AG08395 (cell line): ENCODE measurements at places on chromosomes 2 and 18.

DNA sequence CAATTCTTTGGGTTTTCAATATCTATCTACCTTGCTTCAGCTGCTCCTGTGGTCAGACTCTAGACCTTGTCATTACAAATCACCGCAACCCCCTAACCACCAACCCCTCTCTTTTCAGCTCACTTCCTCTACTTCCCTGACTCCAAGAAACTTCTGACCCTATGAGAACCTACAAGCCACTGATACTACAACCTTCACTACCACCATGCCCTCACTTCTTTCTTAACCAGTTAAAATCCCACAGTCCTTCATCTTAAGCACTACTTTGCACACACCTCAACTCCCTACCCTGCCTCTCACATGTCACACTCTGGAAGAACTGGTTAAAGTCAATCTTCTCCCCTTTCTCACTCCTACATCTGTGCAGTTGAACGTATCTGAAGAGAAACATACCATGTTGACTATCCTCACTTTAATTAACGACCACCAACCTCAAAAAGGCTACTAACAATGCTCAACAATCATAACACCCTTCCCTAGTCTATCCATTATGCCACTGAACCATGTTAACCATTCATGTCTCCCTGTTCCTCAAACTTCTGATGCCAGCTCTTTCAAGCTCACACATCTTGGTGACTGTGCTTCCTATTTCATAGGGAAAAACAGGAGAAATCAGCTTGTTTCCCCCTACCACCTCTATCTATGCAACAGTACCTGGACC lies 12.6 kb downstream of the EIF2AK3 start:
- no peak for DNase-seq

GRCh38 chr2:25596516-25597244 lies 76.7 kb downstream of the DTNB start:
- no peak for DNase-seq

- DNase-seq: no peak
Observed at GRCh38 chr2:78979380-78980151, 45.9 kb upstream of the REG3G start.

DNA sequence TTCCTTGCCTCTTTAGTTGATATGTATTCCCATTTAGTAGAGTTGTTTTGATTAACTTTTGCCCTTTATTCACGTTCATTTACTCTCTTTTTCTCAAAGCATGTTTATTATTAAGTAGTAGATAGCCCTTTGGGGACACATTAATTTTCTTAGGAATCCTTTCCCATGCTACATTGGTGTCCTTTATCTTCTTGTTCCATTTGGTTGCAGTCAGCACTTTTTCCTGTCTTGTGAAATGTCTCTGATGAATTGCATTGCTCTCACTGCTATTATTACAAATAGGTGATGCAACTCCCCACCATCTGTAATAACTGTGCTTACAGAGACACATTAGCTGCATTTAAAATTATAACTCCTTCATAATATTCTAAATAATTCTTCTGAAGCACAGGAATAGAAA lies 428.5 kb upstream of the CNTNAP5 start:
- DNase-seq: no peak

DNA sequence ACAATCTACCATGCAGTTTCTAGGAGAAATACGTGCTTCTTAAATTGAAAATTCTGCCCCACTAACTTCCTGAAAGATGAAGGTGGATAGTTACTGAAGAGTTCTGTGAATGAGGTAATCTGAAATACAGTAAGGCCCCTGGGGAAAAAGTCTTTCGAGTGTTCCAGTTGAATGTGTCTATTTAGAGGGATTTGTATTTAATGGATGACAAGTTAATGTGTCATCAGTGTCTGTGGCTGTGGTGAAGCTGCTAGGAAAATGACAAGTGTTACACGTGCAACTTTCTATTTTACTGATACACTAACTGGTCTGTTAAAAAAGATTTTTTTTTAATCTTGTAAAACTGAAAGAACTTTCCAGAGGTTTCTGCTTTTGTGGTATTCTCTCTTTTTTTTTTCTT lies 384.6 kb downstream of the STK39 start:
- no peak for DNase-seq

DNA sequence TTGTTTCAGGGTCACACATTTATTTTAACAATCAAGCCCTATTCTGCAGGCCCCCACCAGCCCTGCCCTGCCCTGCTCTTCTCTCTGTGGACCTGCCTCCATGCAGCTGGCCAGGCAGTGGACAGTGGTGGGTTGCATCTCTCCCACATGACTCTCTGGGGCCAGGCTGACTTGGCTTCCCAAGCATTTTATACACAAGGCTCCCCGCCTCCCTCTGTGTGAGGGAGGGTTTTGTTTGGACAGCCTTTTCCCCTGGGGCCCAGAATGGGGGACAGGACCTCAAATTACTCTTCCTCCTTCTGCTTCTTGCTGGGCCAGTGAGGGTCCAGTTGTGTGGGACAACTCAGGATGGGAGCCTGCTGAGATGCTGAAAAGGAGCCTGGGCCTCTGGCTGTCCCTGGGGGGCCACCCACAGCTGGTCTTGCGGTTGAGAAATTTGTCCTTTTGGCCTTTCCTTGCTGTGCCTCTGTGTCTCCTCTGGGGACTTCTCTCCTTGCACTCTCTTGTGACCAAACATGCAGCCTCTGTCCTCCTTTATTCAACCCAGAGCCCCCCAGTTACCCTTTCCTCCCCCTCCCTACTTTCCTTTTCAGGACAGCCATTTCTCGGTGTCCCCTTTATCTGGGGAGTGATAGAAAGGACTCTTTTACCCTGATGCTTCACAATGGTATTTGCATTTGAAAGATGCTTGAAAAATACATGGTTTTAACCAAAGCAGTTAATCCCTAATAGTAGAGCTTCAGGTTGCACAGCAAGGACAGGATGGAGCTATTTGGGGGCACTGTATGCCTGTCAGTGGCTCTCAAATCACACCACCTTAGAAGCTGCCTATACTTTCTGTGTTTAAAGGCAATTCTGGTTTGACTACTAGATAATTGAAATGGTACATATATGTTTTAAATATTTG lies 151.1 kb downstream of the FHOD3 start:
- no peak for DNase-seq

GRCh38 chr2:232412986-232413385 lies 6.3 kb downstream of the ALPG start:
- DNase-seq: no peak

GRCh38 chr2:173059292-173059691 lies 16.4 kb upstream of the MAP3K20 start:
- DNase-seq: no peak

GRCh38 chr2:44102790-44103562 lies 65.7 kb upstream of the PPM1B start:
- DNase-seq: no peak

GRCh38 chr2:206814498-206814897 lies 49.1 kb downstream of the FASTKD2 start:
- DNase-seq: no peak

DNA sequence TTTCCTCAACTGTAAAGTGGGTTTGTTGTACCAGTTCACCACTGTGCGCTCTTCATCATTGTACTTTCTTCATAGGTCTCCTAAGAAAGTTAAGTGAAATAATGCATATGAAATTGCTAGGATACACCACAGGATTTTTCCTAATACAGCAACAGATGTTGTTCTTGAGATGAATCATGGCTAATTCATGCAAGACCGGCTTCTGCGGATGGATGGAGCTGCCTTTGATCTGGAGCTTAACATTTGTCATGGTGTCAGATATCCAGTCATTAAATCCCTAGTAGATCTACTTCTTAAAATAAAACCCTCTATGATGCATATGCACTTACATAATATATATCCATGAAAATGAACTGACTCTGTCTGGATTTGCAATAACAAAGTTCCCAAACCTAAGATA lies 114.1 kb downstream of the COL6A3 start:
- DNase-seq: peak; percentile 75

DNA sequence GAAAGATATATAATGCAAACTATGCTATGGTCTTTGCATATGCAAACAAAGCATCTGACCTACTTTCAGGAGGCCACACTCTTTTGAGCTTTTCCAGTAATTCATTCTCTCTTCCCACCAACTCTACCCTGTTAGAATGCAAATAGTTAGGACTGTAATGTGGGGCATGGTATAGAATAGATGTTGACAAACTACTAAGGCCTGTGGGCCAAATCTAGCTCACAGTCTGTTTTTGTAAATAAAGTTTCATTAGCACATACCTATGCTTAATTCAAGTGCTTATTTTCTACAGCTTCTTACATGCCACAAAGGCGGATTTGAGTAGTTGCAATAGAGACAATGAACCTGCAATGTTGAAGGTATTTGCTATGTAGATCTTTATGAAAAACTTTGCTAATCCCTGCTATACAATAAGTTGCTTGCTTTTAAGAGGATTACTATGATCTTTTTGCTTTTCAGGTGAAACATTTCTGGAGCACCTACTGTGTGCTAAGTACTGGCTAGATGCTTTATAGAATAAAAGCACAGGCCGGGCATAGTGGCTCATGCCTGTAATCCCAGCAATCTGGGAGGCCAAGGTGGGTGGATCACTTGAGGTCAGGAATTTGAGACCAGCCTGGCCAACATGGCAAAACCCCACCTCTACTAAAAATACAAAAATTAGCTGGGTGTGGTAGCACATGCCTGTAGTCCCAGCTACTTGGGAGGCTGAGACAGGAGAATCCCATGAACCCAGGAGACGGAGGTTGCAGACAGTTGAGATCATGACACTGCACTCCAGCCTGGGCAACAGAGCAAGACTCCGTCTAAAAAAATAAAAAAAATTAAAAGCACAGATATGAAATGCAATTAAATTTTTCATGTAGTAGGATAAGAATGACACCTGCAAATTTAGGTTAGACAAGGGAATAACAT lies 267.8 kb downstream of the DPP10 start:
- DNase-seq: no peak

DNA sequence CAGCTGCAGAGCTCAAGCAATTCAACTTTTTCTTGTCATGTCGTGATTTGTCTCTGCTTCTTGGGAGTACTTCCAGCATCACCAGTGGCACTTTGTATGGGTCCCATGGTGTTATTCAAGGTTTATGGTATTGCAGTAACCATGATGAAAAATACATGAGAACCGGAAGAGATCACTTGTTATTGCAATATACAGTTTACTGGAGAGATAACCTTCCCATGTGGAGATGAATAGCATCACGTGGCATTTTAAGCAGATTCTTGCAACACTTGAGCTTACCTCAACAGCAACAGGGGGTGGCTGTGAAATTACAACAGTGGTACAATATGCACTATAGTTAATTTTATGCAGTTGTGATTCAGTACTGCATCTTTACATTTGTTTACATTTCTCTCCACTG lies 97.4 kb downstream of the APOB start:
- DNase-seq: no peak

DNA sequence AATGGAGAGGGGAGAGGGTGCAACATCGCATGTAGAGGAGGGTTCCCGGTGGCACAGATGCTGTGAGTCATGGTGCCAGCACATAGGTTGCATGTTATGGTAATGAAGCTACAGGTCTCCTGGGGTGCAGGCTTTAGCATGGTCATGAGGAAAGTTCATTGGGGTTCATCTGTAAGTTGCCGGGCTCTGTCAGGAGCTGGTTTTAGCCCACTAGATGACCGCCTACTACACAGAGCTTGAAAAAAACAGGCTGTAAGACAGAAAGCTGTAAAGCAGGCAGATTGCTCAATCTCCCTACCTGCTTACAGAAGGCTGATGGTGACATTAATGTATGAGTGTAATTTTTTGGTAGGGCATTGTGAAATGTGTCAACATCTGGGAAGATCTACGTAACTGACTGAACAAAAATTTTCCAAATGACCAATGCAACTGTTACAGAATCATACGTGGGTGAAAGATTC lies 23.9 kb downstream of the DYSF start:
- no peak for DNase-seq

- DNase-seq: no peak
Observed at GRCh38 chr2:5991305-5991968, 299.3 kb downstream of the SOX11 start.

DNA sequence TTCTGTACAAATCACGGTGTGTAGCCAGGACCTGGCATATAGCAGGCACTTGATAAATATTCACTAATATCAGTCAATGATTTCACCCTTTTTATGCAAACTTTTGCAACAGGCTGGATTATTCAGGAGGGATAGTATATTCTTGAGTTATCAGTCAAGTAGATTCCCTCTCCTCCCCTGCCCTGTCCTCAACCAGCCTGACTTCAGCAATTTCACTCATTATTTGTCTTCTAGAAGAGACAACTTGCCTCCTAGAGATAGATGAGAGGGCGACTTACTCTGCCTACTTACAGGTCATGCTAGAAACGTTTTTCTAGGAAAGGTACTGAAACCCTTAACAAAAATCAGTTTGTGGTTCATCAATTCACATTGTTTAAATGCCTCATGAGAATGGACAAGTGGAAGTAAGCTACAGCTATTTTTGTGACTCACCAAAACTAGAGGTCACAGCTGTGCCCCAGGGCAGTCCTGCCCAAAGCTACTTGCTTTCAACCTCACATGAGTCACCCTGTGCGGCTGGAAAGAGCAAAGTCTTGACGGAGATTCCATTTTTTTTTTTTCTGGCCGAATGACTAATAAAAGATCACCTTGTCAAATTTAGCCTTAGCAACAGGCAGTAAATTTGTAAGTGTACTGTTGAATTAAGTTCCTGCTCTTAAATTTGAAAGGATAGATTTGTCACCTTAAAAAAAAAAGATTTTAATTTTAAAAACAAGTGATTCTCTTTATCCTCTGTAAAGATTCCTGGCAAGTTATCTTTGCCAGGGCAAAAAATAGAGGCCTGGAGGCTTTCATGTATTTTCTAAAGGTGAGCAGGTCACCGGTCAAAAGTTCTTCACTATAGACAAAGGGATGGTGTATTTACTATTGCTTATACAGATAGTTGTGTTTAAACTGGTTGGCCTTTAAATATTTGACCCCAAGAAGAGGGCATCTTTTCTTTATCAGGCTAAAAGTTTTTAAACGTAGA lies 109.0 kb upstream of the SLC35G4 start:
- peak; percentile 90 for DNase-seq

GRCh38 chr2:68342470-68342869 lies 22.6 kb upstream of the PLEK start:
- no peak for DNase-seq

- DNase-seq: no peak
Observed at GRCh38 chr2:217419055-217419671, 559.3 kb upstream of the TNP1 start.

DNA sequence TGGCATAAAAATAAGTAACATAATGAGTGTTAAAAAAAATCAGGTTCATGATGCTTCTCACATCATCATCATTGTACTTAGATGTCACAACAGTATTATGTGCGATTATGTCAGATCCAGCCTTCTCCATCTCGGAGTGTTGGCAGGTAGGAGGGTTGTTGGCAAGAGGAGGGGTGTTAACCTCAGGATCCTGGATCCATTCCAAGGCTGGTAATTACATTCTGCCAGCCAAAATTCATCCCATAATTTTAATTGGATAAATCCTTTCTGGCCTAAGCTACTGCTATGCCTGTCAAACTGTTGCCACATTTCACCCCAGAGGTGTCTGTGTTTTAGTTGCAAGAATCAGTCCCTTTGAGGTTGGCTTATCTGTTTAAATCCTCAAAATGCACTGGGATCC lies 891 bp upstream of the FTCDNL1 start:
- DNase-seq: no peak

DNA sequence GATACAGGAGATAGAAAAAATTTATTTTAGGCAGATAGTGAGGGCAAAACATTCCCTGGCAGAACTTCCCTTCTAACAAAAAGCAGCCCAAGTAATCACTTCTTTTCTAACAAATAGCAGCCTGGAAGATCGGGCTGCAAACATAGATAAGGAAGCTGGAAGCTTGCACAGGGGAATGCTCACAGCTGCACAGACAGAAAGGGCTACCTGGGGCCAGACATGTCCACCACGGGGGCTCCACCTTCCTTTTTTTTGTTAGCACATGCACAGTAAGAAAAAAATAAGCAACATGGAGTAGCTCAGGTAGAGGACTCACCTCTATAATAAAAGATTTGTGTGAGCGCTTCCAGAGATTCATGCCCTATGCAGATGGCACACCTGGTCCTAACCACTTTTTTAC lies 420.5 kb downstream of the PTH2R start:
- no peak for DNase-seq
